ENCODE measurements at places on chromosomes 5 and 9.

GRCh38 chr5:62574599-62574998 is 4.0 kb upstream of the LRRC70 start:
- no peak for DNase-seq

GRCh38 chr5:111805071-111805470 is 48.1 kb upstream of the NREP start:
- DNase-seq, result no peak

GRCh38 chr5:167638816-167639215 is 652.6 kb upstream of the WWC1 start:
- DNase-seq, result no peak

- DNase-seq, result no peak
Measured at GRCh38 chr5:144771802-144772201, 601.1 kb downstream of the KCTD16 start.

- DNase-seq, result no peak
Measured at GRCh38 chr9:74322661-74323314, 174.3 kb upstream of the RORB start.

- DNase-seq, result no peak
Measured at GRCh38 chr5:94503677-94504076, 114.7 kb downstream of the KIAA0825 start.

DNA sequence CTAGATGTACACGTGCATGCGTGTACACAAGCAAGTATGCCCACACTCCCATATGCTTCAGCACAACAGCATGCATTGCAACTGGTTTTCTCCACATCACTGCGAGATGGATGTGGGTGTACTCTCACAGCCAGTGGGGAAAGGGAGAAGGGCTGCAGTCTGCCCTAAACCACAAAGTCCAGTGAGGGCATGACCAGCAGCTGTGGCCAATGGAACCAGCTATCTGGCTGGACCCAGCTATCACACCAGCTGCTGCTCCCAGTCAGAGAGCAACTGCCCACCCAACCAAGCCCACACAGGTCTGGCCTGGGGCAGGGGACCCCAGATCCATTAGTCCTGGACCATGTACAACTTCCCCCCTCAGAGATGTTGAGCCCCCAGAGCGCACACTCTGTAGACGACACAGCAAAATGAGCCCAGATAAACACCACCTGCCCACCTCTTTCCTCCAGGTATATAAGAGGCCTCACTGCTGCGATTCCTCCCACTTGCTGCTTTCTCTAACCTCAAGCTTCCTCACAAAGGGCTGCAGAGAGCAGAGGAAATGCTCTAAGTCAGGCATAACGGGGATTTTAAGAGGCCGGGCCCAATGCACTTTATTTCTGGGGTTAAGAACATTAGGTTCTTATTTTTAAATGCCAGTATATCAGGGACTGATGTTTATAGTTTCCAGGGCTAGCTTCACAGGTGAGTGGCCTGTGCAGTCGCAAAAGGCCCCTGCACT is 39.0 kb downstream of the SHB start:
- peak; percentile 45 for DNase-seq

DNA sequence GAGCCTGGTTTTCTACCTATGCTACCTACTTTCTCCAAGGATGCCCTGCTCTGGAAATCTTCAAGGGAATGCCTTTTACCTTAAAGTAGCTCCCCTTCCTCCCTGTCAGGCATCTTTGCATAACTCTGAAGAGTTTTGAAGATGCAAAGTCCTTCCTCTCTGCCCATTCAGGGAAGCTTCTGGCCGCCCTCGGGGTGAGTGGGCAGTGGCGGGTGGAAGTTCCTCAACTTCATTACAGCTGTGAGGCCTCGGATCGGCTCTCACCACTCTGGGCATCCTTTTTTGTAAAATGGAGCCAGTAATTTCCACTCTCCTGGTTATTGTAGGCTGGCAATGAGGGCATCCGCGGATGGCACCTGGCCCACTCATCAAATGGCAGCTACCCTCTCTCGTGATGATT is 31.7 kb upstream of the STXBP1 start:
- DNase-seq, result no peak

GRCh38 chr9:2411459-2412215 is 209.9 kb upstream of the VLDLR start:
- DNase-seq, result no peak

DNA sequence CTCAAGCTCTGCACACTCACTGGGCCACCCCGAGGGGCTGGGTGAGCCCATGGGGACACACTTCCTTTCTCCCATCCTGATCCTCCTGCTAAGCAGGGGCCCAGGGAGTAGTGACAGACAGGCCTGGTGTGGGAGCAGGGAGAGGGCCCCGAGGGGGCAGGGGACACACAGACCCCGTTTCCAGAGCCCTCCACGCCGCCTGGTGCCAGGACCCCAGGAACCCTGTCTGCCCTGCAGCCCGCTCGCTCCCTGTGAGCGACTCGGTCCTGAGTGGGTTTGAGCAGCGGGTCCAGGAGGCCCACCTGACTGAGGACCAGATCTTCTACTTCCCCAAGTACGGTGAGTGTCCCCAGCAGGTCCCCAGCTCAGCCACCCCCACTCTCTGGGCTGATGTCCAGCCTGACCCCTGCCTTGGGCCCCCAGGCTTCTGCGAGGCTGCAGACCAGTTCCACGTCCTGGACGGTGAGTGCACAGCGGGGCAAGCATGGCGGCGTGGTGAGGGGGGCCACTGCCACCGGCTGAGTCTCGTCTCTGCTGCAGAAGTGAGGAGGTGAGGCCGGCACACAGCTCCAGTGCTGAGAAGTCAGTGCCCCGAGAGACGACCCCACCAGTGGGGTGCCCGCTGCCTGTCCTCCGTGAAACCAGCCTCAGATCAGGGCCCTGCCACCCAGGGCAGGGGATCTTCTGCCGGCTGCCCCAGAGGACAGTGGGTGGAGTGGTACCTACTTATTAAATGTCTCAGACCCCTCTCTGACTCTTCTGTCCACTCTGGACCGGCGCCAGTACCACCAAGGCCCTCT is 1.4 kb downstream of the C8G start:
- DNase-seq, result no peak

- no peak for DNase-seq
Measured at GRCh38 chr9:120531683-120532300, 48.2 kb downstream of the CDK5RAP2 start.

DNA sequence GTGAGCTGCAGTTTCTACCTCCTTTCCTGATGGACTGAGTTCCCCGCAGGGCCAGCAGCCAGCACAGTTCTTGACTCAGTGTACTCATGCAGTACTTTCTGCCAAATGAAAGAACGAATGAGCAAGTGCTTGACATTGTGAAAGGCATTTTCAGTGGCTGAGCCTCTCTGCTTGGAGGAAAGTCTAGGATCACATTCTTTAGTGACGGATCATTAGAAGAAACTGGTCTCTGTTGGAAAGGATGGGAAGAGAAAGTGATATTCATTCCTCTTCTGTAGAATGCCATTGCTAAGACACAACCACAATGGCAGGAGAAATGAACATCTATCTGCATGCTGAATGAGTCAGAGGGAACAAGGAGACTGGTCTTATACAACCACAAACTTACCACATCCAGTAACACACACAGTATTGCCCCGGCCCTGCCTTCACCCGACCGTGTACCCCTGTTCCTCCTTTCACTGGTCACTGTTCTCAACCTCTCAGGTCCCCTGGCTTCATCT is 206.9 kb downstream of the CRB2 start:
- DNase-seq, result no peak

- no peak for DNase-seq
Measured at GRCh38 chr5:62330302-62330701, 24.3 kb downstream of the KIF2A start.

- no peak for DNase-seq
Measured at GRCh38 chr5:132273631-132274030, 16.1 kb downstream of the PDLIM4 start.

DNA sequence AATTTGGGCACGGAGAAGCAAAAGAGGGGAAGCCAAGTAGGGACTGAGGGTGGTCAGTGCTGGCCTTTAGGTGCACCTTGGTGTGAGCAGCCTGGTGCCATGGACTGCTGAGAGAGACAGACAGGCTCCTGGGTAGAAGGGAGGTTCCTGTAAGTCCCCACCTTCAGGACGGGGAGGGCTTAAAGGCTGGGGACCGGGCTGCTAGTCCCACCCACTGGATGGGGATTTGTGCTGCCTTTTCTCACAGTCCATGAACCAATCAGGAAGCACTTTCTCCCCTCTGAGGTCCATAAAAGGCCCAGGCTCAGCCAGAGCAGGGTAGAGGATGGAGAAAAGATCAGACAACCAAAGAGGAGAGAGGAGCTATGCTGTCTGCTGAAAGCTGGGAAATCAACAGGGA is 15.2 kb downstream of the CDC25C start:
- no peak for DNase-seq

GRCh38 chr9:21831841-21832509 is 29.5 kb downstream of the MTAP start:
- no peak for DNase-seq

DNA sequence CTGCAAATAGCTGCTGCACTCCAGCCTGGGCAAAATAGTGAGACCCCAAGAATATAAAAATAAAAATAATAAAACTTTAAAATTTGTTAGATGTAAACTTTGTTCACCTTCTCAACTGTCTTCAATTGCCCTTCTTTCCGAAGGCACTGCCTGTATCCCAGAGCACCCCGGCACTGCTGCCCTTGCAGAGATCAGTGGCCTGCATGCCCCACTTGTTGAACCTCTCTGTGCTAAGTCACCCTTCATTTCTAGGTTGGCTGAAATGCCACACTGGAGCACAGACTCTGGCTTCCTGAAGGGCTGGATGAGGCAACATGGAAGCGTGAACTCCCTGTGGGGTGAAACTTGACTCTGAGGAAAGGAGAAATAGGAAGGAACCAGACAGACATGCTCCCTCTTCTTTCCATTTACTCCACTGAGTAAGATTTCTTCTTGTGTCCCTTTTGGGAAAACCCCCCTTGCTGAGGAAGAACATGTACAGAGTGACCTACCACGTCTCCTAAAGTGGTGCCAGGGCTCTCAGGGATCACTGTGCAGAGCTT is 8.4 kb upstream of the JMY start:
- no peak for DNase-seq
